Occipital lobe (tissue), 3 donors: ENCODE measurements at places on chromosomes 4 and X. TPM values are rescaled to one million over a fixed set of nuclear protein-coding genes. Genes with fewer than 3 reads are reported as not detected.
A peak's percentile ranks its signal among the peaks of the same experiment; 100 is the strongest.

GRCh38 chr4:110049951-110050925, 137.6 kb downstream of the EGF start:
- DNase-seq = peak; percentile 18

- peak; percentile 84 for DNase-seq
Observed at GRCh38 chr4:6360385-6360784, 90.7 kb downstream of the WFS1 start.

DNA sequence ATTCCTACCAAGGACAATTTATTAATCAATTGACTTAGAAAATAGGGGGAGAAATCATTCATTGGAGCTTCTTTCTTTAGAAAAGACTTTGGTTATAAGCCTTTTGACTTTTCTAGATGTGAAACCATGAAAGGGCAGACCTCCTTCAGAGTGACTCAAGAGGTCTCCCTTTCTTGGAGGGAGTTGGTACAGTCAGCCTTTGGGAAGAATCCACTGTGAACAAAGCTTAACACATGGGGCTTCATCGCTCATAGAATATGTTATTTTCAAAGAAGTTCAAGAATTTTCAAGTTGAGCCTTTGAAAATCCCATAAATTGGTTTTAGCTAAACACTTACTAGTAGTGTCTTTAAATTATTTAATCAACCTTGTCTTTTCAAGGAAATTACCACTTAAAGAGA, 28.0 kb downstream of the RIPPLY1 start:
- no peak for DNase-seq

- no peak for DNase-seq
Observed at GRCh38 chr4:152594978-152595925, 59.4 kb upstream of the FBXW7 start.

- DNase-seq = no peak
Observed at GRCh38 chr4:108849611-108850168, 86.8 kb upstream of the ETNPPL start.

The MAMLD1 gene
- 0.94 TPM for total RNA-seq

The ARHGAP36 gene
- total RNA-seq = 0.31 TPM

GRCh38 chr4:124481123-124481522, 231.4 kb downstream of the ANKRD50 start:
- DNase-seq = no peak

DNA sequence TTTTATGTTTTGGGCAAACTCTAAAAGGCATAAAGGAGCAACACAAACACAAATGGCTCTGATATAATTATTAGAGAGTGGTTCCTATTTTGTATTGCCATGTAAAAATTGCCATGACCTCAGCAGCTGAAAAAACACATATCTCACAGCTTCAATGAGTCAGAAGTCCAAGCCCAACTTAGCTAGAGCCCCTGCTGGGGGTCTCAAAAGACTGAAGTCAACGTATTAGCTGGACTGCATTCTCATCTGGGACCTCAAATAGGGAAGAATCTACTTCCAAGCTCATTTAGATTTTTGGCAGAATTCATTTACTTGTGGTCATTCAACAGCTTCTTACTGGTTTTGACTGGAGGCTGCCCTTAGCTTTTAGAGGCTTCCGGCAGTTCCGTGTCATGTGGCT, 47.4 kb downstream of the FREM3 start:
- DNase-seq = no peak

DNA sequence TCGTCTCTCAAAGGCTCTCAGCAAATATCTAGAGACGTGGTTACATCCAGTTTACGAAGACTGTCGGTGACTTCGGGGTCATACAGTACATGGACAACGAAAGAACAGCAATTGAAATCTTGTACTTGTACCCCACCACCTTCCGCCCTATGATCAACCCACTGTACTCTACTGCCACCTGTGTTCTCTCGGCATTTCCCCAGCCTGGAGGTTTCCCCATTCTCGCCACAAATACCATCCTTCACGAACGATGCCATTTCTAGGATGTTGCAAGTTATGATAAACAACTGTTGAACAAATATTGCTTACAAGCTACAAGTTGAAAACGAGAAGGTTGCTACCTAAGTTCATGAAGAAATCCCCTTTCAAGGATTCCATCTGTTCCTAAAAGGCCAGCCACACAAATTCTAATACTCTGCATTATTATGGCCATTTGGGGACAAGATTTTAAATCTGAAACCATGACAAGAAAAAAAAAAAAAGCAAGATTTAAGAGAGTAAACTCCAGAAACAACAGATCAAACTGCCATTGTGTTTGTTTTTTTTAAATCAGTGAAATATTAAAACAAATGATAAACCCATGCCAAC, 1.6 kb downstream of the APBB2 start:
- no peak for DNase-seq
